ENCODE measurements at places on chromosomes 4 and X. TPM values are rescaled to one million over a fixed set of nuclear protein-coding genes. Genes with fewer than 3 reads are reported as not detected.

The MTTP gene
- polyA plus RNA-seq, result 459 TPM

The UBA6 gene
- polyA plus RNA-seq, result 27.2 TPM

The HPSE gene
- polyA plus RNA-seq, result 2.3 TPM

The PITX2 gene
- 25.4 TPM for polyA plus RNA-seq

The CSAG1 gene
- not detected for polyA plus RNA-seq

The MAPK10 gene
- 18.9 TPM for polyA plus RNA-seq

The PABPC1L2A gene
- polyA plus RNA-seq, result 0.06 TPM

The SLC38A5 gene
- 66.3 TPM for polyA plus RNA-seq

The PAGE5 gene
- polyA plus RNA-seq, result not detected

The BEX2 gene
- polyA plus RNA-seq, result 55.9 TPM

The GYG2 gene
- 13.2 TPM for polyA plus RNA-seq

The HS3ST1 gene
- 1.4 TPM for polyA plus RNA-seq

The MORC4 gene
- polyA plus RNA-seq, result 15.2 TPM

The PPP2R2C gene
- 3.9 TPM for polyA plus RNA-seq

The MAGED4 gene
- 23.9 TPM for polyA plus RNA-seq

DNA sequence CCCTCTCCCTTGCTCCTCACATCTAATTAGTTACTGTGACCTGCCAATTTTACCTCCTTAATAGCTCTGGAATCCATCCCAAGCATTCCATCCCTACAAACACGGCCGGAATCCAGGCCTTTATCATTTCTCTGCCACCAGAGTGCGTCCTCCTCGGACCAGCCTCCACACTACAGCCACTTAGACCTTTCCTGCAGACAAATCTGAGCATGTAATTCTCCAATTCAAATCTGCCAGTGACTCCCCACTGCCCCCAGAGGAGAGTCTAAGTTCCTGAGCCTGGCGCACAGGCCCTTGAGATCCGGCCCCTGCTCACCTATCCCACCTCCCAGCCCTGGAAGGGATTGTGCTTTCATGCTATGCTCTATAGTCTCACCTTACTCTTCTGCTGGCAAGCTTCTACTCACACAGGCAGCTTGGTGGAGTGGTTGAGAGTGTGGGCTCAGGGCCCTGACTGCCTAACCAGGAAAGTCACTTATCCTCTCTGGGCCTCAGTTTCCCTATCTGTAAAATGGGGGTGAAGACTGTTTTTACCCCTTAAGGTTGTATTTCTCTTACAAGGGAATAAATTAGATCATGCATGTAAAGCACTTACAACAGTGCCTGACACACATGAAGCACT, 31.2 kb downstream of the PJA1 start:
- DNase-seq, result peak; percentile 46

DNA sequence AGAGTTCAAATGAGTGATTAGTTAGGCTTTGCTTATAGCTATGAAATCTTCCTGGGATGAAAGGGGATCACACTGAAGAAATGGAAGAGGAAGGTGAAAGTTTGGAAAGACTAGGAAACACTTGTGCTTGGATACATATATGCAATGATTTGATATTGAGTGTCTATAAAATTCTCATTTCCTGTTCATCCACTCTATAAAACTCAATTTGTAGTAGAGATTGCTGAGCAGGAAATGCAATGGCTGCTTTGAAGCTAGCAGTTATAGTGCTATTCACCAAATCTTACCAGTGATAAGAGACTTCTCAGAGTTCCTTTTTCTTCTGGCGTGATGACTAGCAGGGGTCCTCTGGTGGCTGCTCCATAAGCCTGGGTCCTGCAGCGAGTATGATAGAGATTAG, 128.1 kb upstream of the HPF1 start:
- DNase-seq, result no peak

DNA sequence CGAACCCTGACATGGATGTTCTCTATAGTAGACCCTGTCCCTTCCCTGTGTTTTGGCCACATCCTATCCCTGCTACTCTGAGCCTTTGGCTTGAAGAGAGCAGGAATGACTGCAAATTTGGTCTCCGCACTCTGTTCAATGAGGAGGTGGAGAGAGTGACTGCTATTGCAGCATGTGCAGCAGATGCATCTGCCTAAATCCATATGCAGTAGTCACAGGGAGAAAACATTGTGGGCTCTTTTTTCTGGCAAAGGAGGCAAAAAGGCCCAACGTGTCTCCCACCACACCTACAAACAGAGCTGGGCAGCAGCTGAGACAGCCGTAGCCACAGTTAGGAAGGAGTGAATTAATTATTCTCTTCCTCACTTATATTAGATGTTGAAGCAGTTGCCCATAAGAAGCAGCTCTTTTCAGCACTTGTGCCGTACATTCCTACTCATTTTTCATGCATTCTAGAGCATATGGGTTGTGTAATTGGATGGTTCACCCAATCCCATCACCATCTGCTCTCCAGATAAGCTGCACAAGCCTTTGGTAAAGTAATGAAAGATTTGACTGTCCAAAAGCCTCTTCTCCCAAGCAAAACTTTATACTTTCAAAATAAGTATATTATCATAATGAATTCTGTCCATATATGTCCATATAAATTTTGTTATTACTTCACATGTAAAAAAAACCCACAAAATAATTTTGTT, 147.9 kb upstream of the FAM47A start:
- no peak for DNase-seq

DNA sequence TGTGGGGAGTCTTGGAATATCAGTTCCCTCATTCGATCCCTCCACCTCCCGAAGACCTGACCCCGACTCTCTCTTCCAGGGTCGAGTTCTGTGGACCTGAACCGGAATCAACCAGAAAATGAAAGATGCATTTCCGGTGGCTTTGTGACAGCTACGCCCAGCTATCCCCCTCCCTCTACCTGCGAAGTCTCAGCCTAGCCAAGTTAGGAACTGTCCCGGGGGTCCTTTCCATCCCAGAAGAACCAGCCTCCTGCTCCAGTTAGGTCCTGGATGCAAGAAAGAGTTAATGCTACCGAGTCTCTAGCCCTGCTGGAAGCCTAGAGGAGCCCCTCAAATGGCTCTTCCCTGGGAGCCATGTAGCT, 13.4 kb upstream of the ETDC start:
- DNase-seq, result peak; percentile 1

DNA sequence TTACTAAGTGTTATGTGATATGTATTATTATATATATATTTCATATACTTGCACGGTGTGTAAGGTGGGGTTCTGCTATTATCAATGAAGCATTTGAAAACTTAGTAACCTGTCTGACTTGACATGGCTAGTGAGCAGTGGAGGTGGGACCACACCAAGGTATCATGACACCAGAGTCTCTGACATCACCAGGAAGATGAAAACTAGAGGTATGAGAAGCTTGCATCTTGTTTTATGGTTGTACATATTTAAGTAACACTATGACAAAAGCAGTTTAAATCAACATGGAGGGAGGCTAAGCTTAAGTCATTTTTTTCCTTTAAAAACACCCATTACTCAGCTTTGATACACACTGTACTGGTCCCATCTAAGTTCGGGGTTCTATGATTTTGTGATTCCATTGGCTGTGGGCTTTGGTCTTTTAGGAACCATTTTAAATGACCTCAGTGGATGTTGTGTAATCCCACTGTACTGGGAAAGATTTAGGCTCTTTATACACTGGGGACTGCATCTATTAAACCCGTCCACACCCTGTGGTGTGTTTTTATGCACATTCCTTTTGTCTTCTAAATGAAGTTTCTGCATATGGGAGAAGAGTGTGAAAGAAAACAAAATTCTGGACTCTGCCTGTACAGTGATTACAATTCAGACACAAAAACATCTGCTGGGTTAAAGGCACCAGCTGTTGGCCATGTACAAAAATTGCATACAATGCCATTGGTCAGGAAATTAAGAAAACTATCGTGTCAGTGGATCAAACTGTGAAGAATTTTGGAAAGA, 570.6 kb downstream of the SPRY1 start:
- no peak for DNase-seq

- no peak for DNase-seq
Measured at GRCh38 chrX:73390628-73391567, 56.0 kb upstream of the CDX4 start.

GRCh38 chr4:89295415-89295927, 12.1 kb downstream of the GPRIN3 start:
- no peak for DNase-seq

GRCh38 chr4:79874197-79874596, 198.8 kb downstream of the ANTXR2 start:
- no peak for DNase-seq

DNA sequence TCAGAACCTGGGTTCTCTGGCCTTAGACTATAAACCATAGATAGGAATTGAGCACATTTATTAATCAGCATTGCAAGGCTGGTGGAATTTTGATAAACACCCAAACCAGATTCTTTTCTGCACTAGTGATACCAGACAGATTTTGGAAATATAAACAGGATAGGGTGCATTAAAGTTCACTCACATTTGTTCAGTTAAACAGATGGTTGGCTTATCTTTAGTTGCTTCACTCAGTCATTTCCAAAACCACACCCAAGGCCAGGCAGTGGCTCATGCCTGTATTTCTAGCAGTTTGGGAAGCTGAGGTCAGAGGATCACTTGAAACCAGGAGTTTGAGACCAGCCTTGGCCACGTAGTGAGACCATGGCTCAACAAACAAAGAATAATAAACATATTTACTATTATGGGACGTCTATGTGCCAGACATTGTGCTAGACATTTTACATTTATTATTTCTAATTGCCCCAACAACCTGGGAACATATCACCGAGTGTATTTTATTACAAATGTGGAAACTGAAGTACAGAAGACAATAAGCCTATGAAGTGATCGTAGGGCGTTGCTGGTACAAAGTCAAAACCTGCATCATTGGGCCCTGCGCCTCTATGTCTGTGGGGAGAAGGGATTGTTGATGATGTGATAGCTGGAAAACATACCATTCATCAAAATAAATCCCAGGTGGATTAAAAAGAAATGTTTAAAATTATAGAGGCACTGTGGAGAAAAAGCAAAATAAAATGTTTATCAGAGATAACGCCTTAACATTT, 15.0 kb downstream of the ADD1 start:
- no peak for DNase-seq

DNA sequence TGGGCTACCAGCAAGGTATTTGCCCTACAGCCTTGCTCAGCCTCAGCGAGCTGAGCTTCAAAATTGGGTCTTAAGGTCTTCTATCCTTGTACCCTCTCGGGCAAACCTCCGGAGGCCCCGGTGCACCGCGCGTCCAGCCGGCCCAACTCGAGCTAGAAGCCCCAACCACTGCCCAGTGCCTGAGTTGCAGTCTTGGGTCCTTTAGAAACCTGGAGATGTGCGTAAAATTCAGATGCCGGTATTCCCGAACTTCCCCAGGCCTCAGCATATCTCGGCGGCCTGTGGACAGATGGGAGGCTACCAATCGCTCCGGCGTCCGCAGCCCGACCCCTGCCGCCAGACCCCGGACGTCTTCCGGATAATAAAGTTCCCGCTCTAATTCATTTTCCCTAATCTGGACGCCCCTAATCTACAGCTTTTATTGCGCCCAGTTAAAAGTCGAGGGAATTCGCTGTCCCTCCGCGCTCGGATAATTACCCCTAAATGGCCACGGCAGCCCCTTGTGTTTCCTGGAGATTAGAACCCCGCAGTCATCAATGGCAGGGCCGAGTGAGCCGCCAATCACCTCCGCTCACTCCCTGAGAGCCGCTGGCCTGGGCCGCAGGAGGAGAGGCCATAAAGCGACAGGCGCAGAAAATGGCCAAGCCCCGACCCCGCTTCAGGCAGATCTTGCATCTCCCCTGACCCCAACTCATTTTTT, 1.5 kb upstream of the MSX1 start:
- no peak for DNase-seq

GRCh38 chr4:35884714-35885480, 359.4 kb downstream of the ARAP2 start:
- DNase-seq, result no peak

DNA sequence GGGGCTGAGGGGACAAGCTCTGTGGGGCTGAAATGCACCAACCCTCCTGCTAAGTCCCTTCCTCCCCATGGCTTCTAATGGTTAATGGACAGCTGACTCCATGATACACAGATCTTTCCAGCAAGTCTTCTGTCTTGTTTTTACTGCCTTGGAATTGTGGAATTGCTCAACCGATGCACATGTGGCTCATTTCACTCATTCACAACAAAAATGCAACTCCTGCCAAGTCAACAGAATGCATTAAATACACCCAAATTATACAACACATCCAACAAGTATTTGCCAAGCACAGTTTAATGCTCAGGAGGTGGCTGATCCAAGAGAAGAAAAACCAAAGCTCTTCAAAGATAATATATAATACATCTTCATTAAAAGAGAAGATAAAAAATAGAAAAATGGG, 61.9 kb upstream of the PAGE4 start:
- DNase-seq, result no peak

GRCh38 chr4:16329125-16329796, 103.0 kb upstream of the TAPT1 start:
- no peak for DNase-seq

- DNase-seq, result no peak
Measured at GRCh38 chr4:91984466-91984865, 319.3 kb upstream of the GRID2 start.

DNA sequence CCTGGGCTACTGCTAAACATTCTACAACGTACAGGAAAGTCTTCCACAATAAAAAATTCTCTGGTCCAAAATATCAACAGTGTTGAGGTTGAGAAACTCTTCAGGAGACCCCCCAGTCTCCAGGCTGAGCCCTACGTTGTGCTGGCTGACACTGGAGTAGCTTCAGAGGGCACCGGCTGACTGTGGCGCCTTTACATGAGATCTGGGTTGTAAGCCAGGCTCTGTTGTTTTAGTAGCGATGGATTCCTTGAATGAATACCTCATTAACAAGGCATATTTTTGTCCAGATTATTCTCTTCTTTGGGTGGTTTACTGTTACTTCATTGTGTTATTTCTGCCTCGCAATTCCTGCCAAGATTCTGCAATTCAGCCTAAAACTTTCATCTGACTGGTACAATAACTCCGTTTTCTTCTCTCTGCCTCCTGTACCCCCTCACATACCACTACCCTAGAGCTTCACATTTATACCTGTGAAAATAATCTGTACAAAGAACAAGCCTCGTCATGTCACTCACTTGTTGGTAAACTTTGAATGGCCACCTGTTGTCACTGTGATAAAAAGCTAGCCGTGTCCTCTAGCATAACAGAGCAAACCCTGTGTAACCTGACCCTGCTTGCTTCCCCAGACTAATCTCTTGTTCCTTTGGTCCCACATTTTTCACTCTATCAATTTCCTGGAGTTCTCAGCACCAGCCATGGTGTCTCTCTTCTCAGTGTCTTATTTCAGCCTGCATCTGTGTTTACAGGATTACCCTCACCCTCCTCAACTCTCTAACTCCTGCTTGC, 1476.1 kb upstream of the TENM3 start:
- no peak for DNase-seq

GRCh38 chr4:18734405-18734804, 712.9 kb upstream of the LCORL start:
- DNase-seq, result no peak

GRCh38 chr4:3115637-3116270, 41.3 kb downstream of the HTT start:
- no peak for DNase-seq

- no peak for DNase-seq
Measured at GRCh38 chrX:121216641-121217374, 169.4 kb downstream of the GLUD2 start.
